ENCODE measurements at places on chromosomes 12 and 14. TPM values are rescaled to one million over a fixed set of nuclear protein-coding genes. Genes with fewer than 3 reads are reported as not detected.

GRCh38 chr12:131222329-131223139 is 268.8 kb downstream of the ADGRD1 start:
- no peak for DNase-seq

- DNase-seq = no peak
These were observed 122.0 kb upstream of the EGLN3 start for GRCh38 chr14:34072921-34073320.

DNA sequence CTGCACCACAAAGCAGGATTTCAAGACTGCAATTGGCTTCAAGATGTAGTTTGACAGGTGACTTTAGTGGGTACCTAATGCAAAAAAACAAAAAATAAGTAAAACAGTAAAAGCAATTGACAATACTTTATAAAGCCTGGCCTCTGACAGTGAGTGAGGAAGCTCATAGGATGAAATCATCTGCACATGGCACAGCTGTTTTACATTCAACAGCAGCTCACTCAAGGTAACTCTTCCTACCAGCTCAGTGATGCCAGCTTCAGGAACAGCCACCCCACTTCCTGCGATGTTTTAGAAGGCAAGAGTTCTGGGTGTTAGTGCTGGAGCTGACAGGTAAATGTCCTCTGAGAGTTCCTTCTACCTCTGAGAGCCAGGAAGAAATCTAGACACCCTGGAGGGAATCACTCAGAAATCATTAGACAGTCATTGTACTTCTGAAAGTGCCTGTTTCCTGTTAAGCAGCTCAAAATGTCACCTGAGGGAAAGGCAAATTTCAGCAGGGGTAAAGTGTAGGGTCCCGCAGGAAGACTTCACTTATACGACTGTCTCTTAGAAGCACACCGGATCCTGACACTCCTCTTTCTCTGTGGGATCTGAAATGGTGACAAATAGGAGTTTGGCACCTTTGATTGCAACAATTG is 99.9 kb downstream of the FOXN3 start:
- DNase-seq = no peak

DNA sequence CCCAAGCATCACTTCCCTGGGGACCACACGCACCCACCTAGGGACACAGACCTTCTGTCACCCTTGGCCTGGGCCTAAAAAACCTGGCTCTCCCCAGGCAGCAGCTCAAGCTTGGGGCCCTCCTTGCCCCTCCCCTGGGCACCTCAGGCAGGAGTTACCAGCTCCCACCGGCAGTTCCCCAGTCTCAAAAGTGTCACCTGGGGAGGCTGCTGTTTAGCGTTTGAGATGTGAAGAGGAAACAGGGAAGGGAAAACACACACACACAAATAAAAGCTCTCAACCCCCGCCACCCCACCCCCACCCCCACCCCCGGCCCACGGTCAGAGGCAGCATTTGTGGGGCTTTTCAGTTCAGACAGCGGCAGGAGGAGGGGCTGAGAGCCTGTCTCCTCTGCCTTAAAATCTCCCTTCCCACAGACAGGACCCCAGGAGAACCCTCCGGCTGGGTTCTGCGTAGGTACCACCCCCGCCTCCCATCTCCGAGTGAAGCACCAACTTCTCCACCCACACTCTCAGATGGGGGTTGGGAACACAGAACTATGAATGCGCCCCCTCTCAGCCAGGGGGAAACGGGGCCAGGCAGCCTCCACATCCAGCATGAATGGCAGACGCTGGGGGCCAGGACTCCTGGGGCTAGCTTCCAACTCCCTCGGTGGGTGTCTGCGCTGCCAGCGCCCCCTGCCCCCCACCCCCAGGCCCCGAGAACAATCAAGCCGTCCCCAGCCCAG is 3.0 kb downstream of the NCOR2 start:
- DNase-seq = no peak

DNA sequence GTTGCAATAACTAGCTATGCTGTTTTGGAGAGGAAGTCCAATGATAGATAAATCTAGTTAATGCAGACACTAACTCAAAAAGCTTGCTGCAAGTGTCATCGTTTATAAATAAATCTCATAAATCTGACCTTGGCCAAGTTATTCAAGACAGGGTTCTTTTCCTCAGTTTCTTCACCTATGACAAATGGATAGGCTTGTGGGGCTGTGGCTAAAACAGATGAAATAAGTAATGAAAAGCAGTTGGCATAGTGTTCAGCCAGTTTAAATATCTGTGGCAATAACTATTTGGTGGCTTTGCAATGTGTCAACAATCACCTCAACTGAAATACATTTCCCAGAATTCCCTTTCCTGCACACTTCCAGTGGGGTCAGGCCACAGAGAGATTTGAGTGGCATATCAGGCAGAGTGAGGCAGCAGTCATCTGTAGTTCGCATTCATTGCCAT is 169.9 kb downstream of the DYRK2 start:
- DNase-seq = no peak

DNA sequence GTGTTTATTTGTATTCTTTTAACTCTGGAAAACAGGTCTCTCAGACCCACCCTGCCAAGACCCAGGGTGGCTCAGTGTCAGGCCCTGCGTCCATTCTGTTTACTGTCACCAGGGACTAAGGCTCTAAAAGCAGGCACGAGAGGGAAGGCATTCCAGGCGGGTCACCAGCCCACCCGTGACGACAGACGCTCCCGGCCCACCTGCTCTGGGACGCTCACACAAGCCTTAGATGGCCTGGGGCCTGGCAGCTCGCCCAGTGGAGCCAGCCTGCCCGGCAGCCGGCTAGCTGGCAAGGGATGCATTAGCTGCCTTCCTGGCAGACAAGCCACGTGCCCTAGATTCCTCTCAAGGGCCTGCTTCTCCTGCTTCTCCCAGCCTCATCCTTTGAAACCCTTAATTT is 9.2 kb upstream of the NUAK1 start:
- DNase-seq = no peak

The ORMDL2 gene
- 27.0 TPM for polyA plus RNA-seq

The BCL7A gene
- 16.8 TPM for polyA plus RNA-seq

The GLIPR1L2 gene
- polyA plus RNA-seq = not detected

The RPGRIP1 gene
- 0.57 TPM for polyA plus RNA-seq

The PTGER2 gene
- polyA plus RNA-seq = not detected
